ENCODE measurements at places on chromosomes 5 and 9.
A peak's percentile ranks its signal among the peaks of the same experiment; 100 is the strongest.

- DNase-seq, result no peak
Observed at GRCh38 chr9:89597711-89598362, 7.0 kb upstream of the GADD45G start.

DNA sequence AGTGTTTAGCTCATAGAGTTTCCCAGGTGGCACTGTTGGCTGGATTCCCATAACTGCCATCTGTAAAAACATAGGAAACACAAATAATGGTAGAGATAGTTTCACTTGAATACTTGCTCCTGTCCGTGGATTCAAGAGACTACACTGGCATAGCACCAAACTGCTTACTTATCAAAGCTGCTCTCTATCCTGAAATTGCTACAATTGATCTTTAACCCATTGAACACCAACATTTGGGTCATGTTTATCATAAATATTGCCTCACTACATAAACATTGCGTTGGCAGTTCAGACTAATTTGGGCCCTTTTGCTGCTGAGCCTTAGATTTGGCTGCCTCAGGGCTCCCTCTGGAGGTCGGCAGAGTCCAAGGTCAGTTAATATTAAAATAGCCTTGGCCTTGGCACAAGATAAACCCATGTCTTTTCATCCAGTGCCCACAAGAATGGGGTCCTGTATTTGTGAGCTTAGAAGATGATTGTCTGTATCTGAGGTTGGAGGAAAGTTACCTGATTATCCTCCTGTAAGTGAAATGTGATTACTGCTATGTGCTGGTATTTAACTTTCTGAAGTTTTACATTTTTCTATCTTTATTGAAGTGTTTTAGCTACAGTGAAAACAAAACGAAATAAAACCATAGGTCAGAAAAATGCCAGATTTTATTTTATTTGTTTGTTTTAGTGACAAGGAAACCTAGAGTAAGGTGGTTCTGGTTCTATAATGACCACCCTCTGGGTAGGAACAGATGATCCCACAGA is 4.0 kb upstream of the RANBP3L start:
- DNase-seq, result peak; percentile 9

DNA sequence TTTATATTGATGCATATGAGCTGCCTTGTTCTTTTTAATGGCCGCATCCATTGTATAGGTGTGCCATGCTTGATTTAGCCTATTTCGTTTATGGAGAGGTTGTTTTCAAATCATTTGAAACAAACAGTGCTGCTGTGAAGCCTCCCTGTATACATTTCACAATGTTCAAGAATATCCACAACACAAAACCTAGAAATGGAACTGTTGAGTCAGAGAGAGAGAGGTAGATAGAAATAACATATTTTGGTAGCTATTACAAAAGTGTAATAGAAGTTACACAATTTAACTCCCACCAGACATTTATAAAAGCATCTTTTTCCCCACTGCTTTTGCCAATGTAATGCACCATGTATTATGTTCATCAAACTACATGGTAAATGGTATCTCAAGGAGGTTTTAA is 82.0 kb downstream of the FRMD3 start:
- no peak for DNase-seq

DNA sequence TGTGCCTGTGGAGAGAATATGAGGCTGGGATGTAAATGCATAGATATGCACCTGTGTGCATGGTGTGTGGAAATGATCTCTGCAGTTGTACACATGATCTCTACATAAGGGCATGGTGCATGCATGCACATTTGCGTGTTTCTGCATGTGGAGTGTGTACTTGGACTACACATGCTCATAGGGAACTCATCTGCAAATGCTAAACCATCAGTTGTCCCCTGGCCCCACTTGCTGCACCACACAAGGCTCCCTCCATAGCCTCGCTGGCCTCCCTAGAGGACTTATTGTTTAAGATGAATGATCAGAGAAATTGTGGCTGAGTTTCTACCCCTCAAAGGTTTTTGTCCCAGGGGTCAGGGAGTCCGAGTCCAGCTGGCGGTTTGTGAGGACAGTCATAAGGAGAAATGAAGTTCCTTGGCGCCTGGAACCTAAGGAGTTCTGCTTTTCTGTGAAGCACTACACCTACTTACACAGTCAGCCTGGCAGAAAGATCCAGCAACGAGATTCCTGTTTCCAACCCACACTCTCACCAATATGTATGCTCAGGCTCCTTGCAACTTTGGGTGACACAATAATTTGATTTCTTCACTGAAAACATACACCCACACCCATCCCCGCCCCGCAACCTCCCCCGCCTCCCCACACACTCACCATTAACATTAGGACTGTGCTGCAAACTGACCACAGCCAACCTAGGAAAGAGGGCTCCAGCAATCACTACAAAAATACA is 79.9 kb upstream of the CPEB4 start:
- no peak for DNase-seq

DNA sequence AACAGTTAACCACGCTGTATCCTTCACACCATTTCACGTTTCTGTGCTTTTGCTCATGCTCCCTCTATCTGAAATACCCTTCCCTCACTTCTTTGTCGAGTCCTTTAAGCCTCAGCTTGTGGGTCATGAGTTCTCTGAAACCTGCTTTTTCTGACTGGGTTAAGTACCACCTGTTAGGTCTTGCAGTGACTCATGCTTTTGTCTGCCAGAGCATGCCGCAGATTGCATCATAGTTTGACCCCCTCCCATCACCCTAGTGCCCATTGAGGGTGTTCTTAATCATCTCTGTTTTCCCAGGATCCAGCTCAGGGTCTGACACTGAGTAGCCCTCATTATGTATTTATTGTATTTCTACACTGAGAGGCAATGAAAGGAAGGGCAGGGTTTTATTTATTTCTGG is 190.2 kb downstream of the ASTN2 start:
- no peak for DNase-seq

DNA sequence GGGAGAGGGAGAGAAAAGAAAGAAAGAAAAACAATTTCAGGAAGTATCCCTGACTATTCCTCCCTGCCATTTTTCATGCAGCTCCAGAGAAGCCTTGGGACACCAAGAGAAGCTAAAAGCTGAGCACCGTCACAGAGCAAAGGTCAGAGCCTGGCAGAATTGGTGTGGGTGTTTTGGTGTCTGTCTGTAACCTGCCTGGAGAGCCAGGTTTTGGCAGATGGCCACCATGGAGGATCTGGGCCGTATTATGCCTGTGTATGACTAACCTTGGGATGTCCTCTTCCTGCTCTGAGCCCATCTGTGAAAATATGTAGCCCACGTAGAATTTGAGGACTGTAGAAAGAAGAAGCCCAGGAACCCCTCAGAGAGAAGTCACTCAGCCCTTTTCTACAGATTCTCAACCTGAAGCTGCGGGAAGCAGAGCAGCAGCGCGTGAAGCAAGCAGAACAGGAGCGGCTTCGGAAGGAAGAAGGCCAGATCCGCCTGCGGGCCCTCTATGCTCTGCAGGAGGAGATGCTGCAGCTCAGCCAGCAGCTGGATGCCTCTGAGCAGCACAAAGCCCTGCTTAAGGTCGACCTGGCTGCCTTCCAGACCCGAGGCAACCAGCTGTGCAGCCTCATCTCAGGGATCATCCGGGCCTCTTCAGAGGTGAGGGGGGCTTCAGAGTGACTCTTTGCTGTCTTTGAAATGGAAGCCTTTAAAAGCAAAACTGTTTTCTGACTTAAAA is 18.8 kb downstream of the GLE1 start:
- DNase-seq, result no peak

GRCh38 chr9:108861464-108861863 is 602 bp upstream of the ACTL7A start:
- no peak for DNase-seq

DNA sequence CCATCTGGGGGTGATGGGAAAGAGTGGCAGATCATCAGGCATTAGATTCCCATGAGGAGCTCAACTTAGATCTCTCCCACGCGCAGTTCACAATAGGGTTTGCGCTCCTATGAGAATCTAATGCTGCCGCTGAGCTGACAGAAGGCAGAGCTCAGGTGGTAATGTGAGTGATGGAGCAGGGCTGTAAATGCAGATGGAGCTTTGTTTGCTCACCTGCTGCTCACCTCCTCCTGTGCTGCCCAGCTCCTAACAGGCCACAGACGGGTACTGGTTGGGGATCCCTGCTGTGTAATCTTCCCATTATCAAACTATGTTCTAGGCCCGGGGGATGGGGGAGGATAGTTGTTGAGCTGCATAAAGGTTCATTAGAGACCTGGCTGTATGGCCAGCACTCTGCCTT is 58.4 kb downstream of the UGCG start:
- no peak for DNase-seq

DNA sequence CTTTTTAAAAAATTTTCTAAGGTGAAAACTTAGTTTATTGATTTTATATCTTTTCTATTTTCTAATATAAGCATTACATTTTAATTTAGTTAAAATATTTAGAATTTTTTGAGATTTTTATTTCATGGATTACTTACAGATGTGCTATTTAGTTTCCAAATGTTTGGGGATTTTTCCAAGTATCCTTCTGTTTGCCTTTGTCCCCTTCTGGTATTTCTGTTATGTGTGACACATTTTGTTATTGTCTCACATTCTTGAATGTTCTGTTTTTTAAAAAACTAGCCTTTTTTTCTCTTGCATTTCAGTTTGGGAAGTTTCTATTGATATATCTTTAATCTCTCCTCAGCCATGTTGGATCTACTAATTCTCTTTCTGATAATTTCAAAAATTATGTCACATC is 234.9 kb downstream of the FAM170A start:
- no peak for DNase-seq

GRCh38 chr5:77181173-77181572 is 29.3 kb upstream of the PDE8B start:
- DNase-seq, result no peak

- no peak for DNase-seq
Observed at GRCh38 chr9:119903851-119904250, 534.6 kb upstream of the BRINP1 start.

GRCh38 chr5:135481909-135482311 is 29.8 kb upstream of the TIFAB start:
- no peak for DNase-seq

DNA sequence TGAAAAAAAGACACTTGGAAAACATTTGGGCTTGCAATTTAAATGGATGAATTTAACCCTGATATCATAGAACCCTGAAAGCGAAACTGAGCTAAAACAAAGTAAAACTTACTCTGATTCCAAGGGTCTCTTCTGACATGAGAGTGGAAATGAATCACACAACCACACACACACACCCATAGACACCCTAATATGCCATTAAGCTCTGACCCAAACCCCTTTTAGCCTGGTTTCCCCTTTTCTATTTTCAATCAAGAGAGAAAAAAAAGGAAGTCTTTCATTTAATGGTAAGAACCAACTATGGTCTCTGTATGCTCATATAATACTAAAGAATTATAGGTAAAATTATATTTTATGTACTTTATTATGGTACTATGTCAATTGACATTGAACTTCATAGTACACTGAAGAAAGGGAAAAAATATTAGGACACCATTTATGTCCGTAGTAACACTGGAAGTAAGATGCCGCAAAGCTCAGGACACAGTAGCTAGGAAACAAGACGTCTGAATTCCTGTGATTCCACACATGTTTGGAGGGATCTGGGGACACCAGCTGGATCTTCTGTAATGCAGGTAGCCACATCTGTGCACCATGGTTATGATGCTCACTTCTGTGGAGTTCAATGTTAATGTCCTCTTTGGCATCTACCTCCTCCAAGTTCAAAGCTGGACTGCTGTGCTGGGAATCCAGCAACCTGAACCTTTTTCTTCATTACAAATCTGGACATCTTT is 95.8 kb downstream of the PCSK1 start:
- DNase-seq, result no peak

- no peak for DNase-seq
Observed at GRCh38 chr5:166906991-166907713, 1384.3 kb upstream of the WWC1 start.

DNA sequence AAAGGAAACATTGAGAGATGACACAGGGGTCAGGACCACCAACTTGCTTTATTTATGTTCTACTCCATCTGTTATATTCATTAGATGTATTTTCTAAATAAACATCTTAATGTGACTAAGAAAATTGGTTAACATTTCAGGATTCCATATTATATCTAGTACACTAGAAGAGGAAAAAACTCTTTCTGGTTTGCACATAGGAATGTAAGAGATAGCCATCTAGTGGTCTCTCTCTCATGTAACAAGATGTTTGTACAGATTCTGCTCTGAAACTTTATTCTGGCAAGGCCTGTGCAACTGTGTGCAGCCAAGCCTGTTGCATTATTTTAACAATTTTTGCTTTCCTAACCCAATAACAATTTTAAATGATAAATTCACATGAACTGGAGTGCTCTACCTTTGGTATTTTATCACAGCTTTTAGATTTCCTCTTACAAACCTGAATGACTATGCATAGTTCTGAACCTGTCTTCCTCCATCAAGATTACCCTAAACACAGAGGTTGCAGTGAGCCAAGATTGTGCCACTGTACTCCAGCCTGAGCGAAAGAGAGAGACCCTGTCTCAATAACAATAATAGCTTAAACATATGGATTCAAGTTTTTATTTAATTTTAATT is 148.2 kb downstream of the GIN1 start:
- no peak for DNase-seq

DNA sequence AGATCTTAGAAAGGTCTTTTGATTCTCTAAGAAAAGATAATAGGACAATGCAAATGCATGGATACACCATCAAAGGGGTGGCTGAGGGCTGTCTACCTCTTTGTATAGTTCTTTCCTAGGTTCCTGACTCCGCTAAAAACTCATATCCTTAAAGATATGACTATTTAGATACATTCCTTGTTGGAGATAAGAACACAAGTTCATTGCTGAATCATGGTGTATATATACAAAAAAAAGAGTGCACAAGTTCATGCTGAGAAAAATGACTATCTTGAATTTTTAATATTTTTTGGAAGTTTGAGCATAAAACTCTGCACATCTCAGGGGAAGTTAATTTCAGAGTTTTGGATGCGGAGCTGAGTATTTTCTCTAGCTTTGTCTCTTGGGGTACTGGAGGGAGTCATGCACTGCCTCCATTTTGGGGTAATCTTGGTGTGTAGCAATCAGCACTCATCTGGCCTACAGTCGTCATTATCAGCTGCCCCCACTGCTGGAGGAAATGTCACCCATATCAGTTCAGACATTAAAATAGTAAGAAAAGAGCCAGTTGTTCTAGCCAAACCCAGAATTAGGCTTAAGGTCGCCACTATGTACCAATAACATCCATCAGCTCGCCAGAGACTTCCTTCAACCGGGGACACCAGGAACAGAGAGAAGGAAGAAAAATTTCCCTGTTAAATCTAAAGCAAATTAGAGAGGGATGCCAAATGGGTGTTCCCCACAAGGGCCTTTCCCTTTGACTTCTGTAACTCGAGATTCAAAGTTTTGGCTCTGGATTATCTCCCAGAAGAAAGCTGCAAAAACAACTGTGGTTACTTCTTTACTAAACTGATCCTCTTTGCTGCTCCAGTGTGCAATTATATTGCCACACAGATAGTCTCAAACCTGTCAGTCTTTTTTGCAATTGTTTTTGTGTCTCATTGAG is 49.0 kb downstream of the PTTG1 start:
- no peak for DNase-seq

- no peak for DNase-seq
Observed at GRCh38 chr5:125668884-125669283, 754.3 kb upstream of the GRAMD2B start.
